ENCODE measurements at places on chromosomes 3 and 15.

DNA sequence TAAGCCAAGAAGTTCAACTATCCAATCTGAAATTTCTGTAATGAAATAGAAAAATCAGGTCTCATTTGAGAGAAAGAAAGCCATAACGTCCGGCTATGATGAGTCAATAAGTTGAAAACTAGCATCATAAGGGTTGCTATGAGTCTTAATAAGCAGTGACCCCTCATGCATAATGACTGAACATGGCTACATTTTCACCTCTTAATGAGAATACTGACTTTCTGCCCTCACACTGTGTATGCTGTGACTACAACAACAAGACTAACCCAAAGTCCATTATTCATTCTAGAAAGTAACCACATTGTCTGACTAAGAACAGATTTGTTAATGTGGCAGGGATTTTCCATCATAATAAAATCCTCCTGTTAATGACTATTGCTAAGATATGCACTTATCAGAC is 884.0 kb upstream of the CADM2 start:
- no peak for DNase-seq

DNA sequence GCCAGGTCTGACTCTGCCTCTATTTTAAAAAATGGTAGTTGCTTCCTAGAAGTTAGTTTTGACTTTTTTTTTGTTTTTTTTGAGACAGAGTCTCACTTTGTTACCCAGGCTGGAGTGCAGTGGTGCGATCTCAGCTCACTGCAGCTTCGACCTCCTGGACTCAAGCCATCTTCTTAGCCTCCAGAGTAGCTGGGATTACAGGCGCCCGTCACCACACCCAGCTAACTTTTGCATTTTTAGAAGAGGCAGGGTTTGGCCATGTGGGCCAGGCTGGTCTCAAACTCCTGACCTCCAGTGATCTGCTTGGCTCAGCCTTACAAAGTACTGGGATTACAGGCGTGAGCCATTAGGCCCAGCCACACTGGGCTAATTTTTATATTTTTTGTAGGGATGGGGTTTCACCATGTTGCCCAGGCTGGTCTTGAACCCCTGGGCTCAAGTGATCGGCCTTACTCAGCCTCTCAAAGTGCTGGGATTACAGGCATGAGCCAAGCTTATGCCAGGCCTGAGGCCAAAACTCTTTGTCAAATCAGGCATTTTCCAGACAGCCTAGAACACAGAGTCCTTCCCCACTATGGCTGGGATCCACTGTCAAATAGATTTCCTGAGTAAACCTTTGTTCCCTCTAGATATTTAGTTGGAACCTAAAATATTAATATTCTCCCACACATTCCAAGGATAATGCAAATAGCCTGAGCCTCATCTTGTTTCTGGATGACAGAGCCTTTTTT is 13.7 kb downstream of the C3orf62 start:
- DNase-seq, result no peak

DNA sequence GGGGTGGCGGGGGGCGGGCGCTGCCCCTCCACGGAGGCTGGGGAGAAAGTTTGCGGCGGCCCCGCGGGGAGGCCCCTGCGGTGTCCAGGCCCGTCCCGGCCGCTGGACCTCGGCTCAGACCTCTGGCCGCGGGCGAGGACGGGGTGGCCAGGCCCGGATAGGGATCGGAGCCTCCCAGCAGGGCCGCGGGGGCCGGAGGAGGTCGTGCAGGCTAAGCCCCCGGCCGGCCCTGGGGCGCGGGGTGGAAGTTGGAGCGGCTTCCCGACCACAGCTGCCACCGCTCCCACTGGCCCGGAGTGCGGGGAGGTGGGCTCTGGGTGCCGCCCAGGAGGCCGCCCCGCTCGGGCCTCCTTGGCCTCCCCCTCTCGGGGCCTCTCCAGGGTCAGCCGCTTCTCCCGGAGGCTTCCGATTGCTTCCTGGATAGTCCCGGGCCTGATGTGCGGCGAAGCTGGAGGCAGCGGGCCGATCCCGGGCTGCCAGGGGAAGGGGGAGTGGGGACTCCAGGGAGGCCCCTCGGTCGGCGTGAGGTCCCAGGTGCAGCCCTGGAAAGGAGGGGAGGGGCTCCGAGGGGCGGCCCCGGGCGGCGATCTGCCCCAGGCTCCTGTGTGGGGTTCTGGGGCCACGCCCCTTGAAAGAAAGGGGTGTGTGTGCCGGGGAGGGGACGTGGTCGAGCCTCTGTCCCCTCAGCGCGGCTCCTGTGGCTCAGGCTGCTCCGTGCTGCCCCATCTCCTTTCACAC is 907 bp downstream of the PLXNA1 start:
- DNase-seq, result no peak

DNA sequence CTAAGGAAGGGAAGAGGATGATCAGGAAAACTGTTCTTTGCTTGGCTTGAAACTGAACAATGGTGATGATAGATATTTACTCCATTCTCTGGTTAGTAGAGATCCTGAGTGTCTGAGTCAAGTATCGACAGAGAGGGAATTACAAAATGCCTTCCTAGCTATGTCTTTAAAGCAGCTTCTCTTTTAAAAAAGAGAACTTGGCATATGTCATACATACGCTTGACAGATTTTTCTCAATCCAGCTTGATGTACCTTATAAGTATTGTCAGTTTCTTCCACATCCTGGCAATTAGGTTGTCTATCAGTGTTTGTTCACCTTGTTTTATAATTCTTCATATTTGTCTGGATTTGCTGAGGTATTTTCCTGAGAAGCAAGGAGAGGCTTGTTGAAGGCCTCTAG is 5.0 kb upstream of the EPHB1 start:
- DNase-seq, result no peak

Measured in dermis microvascular lymphatic vessel endothelial cell (primary cell).